ENCODE measurements at places on chromosomes 7 and 10.

DNA sequence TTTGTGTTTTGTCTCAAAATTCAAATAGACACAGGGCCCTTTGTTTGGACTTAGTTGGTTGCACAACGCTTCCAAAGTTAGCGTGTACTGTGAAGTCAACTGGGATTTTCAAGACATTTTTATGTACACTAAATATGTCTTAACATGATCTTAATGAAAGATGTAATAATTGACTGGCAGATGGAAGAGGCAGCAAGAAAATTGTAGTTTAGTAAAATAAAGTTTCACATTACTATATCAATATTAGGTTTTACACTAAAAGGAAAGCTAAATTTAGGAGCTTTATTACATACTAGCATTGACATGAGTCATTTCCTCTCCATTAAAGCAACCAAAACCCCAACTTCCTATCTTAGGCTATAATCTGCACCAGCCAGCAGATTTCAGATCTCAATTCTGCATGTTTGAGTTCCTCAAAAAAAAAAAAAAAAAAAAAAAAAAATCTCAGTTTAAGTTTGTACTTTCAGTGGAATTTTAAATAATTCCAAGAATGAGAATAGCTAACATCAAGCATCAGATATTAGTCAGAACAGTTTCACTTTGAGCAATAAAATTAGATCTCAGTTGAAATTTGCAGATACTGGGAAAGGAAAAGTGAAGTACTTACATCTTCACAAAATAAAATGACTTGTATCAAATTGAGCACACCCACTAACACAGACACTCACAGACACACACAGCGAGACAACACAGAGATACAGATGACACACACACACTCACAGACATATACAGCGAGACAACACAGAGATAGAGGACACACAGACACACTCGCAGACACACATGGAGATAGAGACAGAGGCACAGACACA lies 346.6 kb upstream of the KLF6 start:
- DNase-seq: no peak

DNA sequence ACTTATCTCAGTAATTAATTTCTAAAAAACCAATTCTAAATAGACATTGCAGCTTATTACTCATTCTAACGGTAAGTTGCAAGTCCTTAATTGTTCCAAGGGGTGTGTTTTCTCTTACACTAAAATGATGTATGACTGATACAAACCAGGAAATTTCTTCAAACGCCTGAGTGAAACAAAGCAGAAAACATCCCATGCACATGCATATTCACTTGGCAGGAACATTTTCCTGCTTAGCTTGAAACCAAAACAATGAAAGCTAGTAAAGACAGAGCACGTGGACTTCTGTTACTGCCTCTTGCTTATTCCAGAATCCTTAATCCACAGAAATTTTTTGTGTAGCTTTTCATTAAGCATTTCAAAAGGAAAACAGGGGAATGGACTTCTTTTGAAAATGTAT lies 187.7 kb downstream of the MTERF1 start:
- no peak for DNase-seq

- DNase-seq: no peak
These were observed 94.6 kb upstream of the SMNDC1 start for GRCh38 chr10:110399106-110399964.

- no peak for DNase-seq
These were observed 69.4 kb downstream of the TBXAS1 start for GRCh38 chr7:139898483-139898882.

- DNase-seq: no peak
These were observed 1.3 kb upstream of the PIP start for GRCh38 chr7:143130541-143130940.

- no peak for DNase-seq
These were observed 200.6 kb downstream of the PTPRN2 start for GRCh38 chr7:158386866-158387545.

DNA sequence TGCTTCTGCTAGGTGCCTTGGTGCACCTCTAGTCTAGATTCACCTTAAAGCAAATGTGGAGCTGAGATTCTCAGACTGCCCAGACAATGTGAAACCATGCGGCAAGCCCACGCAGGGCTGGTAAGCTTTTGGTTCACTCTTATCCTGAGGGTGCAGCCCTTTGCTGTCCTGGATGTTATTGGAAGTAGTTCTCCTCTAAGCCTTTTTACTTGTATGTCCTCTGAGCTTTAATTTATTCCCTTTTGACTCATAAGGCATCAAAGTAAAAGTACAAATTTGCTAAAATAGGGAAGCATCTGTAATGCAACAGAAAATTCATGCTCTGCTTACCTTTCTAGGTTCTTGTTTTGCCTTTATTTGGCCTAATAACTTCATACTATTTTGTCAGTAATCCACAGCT lies 186.8 kb downstream of the MACC1 start:
- no peak for DNase-seq

DNA sequence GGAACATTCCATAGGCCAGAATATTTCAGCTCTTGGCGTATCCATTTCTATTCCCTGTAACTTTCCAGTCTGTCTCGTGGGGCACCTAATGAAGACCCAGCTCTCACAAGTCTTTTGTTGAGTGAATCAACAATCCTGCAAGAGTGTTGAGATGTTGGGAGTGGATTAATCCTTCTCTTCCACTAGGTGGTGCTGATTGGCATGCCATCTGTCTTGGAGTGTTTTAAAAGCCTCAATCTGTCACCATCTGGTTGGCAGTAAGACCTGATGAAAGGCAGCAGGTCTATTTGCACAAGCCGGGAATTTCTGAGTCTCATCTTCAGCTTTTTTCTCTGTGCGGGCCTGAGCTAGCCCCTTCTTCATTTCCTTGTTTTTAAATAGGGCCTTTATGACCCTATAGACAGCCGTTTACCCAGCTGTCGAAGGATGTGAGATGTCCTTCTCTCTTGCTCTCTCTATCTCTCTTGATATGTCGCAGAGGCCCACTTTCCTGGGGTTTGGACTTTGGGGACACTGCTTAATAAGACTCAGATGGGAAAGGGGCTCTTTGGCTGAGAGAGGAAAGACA lies 180.5 kb downstream of the ZNF365 start:
- no peak for DNase-seq

GRCh38 chr10:11846542-11846941 lies 23.4 kb downstream of the PROSER2 start:
- DNase-seq: no peak

- DNase-seq: no peak
These were observed 36.1 kb upstream of the ZNF518A start for GRCh38 chr10:96093948-96094347.

GRCh38 chr7:24936121-24936824 lies 43.7 kb downstream of the OSBPL3 start:
- no peak for DNase-seq

DNA sequence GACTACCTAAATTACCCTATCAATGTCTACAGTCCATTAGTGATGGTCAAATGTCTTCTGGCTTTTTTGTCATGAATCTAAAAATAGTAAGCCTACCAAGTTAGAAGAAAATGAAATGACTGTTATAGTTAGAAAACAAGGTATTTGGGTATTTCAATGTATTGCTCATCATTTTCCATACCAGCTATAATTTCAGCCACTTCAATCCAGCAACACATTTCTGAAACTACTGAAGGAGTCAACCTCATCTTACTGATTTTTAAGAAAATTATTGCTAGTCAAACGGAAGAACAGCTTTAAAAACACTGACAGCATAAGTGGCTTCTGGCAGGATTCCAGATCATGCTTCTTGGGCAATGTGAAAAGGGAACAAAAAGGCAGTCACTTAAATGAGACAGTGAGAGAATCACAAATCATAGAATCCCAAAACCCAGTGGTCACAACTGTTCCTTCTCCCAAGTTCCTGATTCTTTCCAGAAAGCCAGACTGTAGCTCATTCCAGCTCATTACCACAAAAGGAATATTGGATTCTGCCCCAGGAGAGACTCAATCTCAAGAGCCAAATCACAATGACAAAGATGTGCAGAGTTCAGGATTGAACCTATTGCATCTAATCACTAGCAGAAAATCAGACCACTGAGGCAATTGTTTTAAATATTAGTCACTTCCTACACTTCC lies 61.2 kb upstream of the LRRN3 start:
- DNase-seq: no peak

GRCh38 chr10:7409732-7410168 lies 1.1 kb downstream of the SFMBT2 start:
- DNase-seq: no peak
